CD8-positive, alpha-beta T cell (primary cell): ENCODE measurements at places on chromosomes 5 and 9. TPM values are rescaled to one million over a fixed set of nuclear protein-coding genes. Genes with fewer than 3 reads are reported as not detected.

Gene ANKRD55
- total RNA-seq = not detected

Gene SARDH
- 11.4 TPM for total RNA-seq

GRCh38 chr5:151052836-151053235 is 28.0 kb downstream of the TNIP1 start:
- DNase-seq = no peak

Gene SHOC1
- total RNA-seq = not detected

DNA sequence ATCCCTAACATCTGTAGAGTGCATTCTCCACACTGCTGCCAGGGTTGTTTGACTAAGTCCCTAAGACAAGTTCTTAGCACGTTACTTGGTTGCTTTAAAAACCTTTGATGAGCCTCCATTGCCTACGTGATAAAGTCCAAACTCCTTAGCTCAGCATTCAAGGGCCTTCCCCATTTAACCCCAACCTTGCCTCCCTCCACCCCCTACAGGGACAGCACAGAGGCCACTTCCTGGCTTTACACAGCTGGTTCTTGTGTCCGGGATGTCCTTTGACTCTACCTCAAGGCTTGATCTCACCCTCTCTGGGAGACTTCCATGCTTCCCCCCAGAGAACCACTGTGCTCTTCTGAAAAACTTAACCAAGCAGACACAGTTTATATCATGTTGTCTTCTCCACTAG is 29.4 kb downstream of the FAM240B start:
- DNase-seq = no peak

Gene CDKN2B-AS1
- 0.71 TPM for total RNA-seq

DNA sequence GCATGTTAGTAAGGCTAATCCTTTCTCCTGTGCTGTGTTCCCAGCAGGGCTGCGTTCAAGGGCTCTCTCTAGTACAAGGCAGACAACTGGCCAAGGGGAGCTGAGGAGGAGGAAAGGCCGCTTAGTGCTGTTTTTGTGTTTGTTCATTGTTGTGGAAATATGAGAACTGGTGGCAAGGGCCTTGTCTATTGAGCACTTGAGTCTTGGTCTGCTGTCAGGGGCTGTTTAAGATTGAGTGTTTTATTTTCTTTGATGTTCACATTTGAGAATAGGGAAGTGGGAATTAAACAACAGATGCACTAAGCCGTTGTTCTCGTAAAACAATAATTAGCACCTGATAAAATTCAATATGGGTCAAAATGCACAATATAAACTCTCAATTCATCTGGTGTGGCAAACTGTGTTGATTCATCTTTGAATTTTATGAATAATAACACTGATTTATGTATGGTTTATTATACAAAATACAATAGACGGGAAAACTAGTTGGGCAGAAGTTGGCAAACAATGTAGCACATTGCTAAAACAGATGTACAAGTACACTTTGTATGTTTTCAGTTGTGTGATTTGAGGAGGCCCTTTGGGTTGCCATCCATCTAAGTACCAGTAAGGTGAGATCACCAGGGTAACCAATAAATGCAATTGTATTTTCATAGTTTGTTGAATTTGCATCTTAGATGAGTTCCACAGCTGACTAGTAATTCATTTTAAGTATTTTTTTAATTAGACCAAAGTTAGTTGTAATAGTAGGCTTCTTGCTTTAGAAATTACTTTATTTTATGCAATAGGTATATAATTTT is 97.6 kb upstream of the GRHPR start:
- no peak for DNase-seq

DNA sequence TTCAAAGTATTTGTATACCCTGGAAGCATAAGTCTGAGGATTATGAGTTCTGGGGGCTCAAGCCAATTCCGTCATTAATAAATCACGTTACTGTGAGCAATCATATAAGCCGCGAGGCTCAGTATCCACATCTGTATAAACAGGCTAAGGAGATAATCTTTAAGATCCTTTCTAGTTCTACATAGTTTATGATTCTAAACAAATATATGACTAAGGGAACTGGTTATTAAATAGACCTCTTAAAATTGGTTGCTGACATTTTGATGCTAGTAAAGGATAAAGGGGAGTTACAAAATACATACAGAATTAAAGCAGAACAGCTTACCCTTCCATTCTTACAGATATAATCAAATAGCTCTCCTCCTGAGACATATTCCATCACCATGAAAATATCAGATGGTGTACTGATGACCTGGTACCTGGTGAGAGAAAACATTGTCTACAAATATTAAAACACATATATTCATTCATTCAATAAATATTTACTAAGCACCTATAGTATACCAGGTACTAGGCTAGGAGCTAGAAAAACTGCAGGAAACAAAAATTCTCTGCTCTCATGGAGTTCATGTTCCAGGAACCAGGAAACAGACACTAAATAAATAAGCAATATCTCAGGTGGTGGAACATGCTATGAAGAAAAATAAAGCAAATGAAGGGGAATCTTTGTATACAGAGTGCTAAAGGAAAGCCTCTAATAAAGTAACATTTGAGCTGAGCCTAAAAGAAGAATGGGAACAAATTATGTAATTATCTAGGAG is 19.5 kb upstream of the TTC33 start:
- no peak for DNase-seq

- DNase-seq = no peak
Observed at GRCh38 chr5:116554764-116555163, 19.9 kb downstream of the SEMA6A start.

GRCh38 chr5:66655395-66656324 is 59.5 kb downstream of the MAST4 start:
- no peak for DNase-seq

DNA sequence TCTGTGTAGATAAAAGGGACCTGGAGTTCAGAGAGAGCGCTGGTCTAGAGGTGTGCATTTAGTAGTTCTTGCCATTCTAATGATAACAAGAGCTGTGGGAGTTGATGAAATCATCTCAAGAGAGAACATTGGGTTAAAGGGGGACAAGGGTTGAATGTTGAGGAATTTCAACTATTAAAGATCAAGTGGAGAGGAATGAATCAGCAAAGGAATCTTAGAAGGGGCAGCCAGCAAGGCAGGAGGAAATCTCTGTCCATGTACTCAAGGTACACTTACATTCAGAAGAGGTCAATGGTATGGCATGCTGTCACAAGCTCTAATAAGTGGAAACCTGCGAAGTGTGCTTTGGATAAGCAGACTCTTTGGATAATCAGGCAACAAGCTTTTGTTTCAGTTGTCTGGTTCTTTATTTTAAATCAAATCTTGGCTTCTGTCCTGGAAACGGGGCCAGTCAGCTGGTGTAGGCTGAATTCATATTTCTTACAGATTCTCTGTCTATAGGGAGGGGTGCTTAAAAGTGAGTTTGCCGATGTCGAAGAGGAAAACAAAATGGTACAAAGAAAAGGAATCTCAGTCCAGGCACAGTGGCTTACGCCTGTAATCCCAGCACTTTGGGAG is 320.5 kb upstream of the CD180 start:
- DNase-seq = no peak

- DNase-seq = no peak
Observed at GRCh38 chr5:23450187-23450586, 57.2 kb upstream of the PRDM9 start.

Gene CTXN3
- total RNA-seq = not detected

GRCh38 chr9:131530546-131530919 is 530 bp downstream of the UCK1 start:
- no peak for DNase-seq

GRCh38 chr5:172833372-172833685 is 722 bp upstream of the ERGIC1 start:
- DNase-seq = no peak

Gene IFNA21
- not detected for total RNA-seq
